ENCODE measurements at places on chromosomes 11 and 22.
A peak's percentile ranks its signal among the peaks of the same experiment; 100 is the strongest.

DNA sequence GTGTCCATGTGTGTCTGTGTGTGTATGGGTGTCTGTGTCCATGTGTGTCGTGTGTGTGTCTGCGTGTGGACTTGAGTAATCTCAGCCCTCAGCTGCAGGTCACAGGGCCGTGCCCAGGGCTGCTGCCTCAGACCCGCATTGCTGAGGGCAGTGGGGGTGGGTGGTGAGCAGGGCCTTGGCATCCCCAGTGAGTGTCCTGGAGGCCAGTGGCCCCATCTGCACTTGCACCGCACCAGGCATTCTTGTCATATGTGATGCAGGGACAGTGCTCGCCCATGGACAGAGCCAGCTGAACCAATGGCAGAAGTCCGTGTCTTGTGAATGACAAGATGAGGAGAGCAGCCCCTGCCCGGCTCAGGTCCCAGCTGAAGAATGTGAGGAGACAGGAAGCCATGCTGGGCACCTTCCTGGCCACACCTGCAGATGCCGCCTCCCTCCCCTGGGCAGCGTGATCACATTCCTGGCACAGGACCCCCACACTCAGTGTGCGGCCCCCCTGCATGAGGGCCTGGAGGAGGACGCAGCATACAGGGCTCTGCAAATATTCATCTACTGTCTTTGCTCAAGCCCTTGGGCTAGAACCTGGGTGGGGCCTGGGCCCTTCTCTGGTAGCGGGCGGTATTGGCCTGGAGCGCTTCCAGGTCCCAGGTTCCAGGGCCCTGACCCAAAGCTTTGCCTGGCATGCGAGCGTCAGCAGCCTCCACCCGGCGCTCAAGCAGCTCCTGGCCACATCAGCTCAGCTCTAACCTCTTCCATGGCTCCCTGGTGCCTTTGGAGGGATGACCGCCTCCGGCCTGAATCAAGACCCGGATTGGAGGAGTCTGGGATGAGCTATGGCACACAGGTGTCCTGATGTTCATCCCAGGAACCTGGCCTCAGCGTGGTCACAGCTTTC lies 3.9 kb downstream of the ALDH3B2 start:
- DNase-seq = no peak

DNA sequence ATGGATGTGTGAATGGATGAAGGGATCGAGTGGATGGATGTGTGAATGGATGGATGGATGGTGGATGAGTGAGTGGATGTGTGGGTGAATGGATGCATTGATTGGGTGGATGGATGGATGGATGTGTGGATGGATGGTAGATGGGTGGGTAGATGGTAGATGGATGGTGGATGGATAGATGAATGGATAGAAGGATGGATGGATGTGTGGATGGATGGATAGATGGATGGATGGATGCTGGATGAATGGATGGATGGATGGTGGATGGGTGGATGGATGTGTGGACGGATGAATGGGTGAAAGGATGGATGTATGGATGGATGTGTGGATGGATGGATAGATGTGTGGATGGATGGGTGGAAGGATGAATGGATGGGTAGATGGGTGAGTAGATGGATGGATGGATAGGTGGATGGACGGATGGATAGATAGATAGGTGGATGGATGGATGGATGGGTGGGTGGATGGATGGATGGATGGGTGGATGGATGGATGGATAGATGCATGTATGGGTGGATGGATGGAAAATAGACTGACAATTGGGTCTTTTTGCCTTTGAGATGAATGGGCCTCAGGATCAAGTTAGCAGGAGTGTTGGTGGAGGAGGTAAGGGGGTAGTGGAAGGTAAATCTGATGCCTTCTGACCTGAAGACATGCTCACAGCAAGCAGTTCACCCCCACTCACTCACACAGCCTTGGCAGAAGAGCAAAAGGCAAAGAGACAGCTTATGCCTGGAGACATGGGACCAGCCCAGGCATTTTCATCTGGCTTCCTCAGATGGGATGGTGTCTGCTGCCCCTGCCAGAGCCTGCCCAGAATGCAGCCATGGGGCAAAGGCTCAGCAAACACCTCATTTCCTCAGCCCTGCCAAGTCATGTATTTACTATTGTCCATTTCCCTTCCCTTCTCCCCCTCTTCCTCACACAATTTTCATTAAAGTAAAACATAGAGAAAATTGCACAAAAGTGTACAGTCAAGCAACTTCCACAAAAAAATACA lies 8.0 kb upstream of the FADD start:
- no peak for DNase-seq

DNA sequence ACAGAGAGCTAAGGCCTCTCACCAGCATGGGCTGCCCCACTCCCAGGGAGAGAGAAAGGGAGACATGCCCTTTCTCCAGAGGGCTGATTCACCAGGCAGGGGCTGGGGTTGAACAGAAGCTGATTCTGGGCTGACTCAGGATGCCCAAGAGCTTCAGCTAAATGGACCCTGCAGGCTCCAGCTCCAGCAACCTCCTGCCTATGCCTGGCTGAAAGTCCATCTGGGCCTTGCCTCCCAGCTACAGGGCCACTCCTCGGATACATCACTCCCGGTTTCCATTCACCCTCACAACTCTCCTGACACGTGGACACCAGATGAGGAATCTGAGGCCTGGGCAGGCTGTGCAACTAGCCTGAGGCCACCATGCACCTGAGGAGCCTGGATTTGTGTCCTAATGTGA lies 215.5 kb downstream of the BUD13 start:
- DNase-seq = no peak

DNA sequence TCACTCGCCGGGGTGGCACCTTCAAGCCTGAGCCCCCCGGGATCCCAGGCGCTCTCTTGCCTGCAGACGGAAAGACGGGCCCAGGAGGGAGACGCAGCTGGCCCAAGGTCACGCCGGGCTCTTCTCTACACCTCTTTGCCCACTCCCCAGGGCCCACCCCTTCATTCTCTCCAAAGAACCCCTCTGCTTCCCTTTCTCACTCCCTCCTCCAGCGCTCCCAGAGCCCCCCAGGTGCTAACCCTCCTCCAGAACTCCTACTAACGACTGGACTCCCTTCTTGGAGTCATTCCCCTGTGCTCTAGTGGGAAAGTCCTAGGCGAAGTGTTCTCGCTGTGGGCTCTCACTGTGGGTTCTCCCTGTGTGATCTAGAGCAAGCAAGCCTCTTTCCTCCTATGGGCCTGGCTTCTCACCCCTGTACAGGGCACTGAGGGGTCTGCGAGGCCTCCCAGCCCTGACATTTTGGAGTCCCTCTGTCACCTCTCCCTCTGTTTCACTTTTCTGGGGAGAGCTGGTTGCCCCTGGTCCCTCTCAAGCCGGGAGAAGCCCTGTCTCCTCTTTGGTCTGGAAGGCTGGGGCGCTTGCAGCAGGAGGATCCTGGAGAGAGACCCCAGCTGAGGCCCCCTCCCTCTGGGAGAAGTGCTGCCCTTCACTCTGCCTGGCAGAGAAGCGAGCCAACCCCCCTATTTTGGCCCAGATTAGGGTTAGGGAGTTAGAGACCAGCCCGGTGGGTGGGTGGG lies 858 bp downstream of the OAF start:
- DNase-seq = peak; percentile 21

DNA sequence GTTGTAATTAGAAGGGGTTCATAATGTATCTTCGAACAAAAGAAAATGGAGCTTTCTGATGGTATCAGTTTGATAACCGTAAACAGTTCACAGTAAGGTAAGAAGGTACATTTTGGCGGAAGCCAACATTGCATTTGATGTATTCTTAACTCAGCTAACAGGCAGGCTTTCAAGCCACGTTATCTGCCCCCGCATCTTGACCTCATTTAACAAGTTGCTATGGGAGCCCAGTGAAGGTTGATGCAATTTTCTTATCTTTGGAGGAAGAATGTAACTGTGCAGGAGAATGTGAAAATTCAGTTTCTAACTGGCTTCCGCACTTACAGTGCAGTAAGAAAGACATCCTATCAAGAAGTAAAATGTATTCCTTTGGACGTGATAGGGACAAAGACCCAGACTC lies 110.6 kb downstream of the ETS1 start:
- no peak for DNase-seq
